ENCODE measurements at places on chromosomes 3 and 15.

DNA sequence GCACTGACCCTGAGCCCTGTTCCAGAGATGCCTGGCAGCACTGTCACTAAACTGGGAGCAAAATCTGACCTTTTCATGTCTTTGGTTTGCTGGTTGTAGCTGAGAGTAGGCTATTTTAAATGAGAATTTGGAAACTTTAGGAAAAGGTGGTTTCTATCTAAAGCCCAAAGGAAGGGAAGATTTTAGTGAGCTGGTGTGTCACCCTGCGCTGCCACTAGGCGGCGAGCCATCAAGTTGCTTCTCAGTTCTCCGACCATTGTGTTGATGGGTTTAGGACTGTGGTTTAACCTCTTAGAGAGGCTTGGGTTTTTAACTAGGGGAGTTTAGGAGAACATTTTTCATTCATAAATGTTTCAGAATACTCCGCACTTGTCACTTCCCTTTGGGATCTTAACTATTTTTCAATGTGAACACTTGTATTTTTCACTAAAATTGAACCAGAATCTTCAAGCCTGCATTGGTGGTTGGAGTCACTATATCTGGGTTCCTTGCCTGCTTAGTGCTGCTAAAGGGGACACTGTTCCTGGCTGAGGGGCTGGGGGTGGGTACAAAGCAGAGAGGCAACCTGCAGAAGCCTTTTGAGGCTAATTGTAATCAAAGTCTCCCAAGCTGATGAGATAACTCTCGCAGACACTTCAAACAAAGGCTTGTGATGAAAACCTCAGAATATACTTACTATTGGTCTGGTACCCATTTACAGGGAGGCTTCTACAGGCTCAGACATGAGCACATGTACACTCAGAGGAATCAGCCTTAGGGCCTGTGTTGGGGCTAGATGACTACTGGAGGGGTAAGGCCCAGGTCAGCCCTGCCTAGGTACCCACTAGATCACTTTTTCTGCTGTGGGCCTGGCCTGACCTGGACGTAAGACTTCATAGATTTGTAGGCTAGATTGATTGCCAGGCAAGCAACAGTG lies 16.8 kb downstream of the EXOSC7 start:
- no peak for DNase-seq

DNA sequence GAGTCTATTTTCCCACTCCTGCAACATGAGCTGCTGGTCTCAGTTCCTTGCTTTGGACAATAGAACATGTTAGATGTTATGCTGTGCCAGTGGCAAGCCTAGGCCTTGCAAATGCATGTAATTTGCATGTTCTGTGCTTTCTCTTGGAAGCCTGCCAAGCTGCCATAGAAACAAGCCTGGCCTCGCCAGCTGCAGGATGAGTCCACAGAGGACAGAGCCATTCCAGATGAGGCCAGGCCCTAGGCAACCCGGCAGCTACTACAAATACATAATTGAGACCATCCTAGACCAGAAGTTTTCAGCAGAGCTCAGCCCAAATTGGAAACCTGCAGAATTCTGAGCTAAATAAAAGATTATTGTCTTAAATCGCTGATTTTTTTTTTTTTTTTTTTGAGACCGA lies 39.6 kb downstream of the TRIM69 start:
- DNase-seq = no peak

- no peak for DNase-seq
These were observed 172.7 kb upstream of the ADAMTS9 start for GRCh38 chr3:64860536-64860870.

GRCh38 chr3:194690501-194691372 lies 5.1 kb downstream of the FAM43A start:
- DNase-seq = peak; percentile 25

DNA sequence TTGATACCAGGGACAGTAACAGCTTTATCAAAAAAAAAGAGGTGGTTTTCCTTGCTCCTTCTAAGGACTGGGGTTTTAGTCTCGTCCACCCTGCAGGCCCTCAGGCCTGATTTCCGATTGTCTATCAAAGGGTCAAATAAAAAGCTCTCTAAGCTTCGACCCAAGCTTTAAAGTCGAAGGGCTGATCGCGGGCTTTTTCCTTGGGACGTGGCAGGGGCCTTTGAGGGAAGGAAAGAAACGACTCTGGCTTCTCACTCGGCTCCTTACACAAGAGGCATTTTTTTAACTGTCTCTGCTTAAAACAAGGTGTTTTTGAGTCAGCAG lies 354 bp upstream of the KLHL24 start:
- DNase-seq = no peak
